ENCODE measurements at places on chromosomes 7 and 10. TPM values are rescaled to one million over a fixed set of nuclear protein-coding genes. Genes with fewer than 3 reads are reported as not detected.

DNA sequence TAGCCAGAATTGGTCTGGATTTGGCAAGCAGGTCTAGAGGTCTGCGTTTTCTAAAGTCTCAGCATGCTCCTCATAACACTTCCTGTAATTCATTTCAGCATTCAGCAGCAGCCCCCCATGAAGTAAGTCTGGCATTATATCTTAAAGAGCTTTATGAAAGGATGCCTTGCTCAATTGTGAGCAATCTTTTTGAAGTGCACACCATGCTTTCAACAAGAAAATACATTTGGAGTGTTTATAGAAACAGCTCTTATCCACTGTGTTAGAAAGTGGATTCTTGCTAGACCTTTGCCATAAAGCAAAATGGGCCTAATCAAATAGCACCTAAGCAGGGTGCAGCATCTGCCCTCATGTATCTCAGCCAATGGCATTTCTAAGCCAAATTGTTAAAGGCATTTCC lies 378.0 kb upstream of the AKR1E2 start:
- H3K4me3 ChIP-seq, result no peak overlapping the region
- no peaks in the 10 kb centered on the region for H3K27me3 ChIP-seq
- H3K36me3 ChIP-seq, result no peaks in the 10 kb centered on the region

DNA sequence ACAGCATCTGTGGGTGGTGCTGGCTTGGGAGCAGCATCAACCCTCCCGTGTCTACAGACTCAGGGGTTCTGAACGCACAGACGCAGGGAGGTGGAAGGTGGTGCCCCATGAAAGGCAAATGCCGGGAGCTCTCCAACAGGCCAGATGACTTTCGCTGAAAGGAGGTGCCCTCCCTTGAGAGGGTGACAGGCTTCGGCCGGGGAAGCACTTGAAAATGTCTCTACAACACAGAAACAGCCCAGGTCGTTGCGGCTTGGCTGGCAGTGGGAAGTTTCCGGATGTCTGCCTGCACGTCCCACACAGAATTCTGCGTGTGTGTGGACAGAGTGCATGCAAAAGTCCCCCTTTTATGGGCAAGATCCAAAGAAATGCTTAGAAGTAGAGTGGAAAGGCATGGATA lies 239.6 kb downstream of the SKAP2 start:
- H3K36me3 ChIP-seq, result no peaks in the 10 kb centered on the region
- no peak overlapping the region for H3K27ac ChIP-seq
- no peak overlapping the region for H3K4me3 ChIP-seq

GRCh38 chr10:70306886-70307520 lies 23.2 kb upstream of the NPFFR1 start:
- no peaks in the 10 kb centered on the region for H3K27me3 ChIP-seq
- no peaks in the 10 kb centered on the region for H3K4me1 ChIP-seq
- H3K36me3 ChIP-seq, result no peaks in the 10 kb centered on the region
- DNase-seq, result no peak
- no peak overlapping the region for H3K27ac ChIP-seq

DNA sequence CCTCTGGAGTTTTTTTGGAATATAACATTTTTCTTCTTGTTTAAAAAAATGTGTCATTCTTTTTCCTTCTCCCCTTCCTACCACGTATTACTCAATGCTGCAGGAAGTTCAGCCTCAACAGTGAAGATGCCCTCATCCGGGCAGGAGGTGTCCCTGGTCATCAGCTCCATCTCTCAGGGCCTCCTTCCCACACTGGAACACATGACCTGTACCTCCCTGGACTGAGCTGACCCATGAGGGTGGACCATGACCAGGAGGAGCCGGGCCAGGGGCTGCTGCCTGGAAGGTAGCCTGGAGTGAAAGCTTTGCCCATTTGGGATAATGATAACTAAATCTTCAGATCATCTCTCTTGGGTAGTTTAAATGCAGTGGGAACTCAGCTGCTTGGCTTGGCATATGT lies 316.5 kb upstream of the ZMIZ1 start:
- peaks cover 10% of the 10 kb centered on the region for H3K4me1 ChIP-seq
- no peak overlapping the region for H3K27ac ChIP-seq
- H3K36me3 ChIP-seq, result no peaks in the 10 kb centered on the region
- DNase-seq, result no peak
- no peak overlapping the region for H3K4me3 ChIP-seq

DNA sequence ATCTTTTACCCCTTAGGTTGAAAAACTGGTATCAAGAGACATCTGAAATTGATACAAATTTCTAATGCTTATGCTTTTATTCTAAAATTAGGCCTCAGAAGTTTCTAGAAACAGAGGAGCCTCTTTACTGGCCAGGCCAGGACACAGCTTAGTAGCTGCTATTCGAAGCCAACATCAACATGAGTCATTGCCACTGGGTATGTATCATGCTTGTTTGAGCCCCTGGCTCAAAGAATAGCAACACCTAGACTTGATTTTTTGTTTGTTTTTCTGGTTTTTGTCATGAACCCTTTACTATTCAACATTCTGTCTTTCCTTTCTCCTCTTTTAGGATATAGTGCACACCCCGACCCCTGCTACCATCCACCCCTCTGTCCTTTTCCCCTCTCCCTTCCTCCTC lies 90.9 kb upstream of the STK17A start:
- DNase-seq, result no peak
- H3K4me1 ChIP-seq, result no peaks in the 10 kb centered on the region
- no peak overlapping the region for H3K4me3 ChIP-seq

DNA sequence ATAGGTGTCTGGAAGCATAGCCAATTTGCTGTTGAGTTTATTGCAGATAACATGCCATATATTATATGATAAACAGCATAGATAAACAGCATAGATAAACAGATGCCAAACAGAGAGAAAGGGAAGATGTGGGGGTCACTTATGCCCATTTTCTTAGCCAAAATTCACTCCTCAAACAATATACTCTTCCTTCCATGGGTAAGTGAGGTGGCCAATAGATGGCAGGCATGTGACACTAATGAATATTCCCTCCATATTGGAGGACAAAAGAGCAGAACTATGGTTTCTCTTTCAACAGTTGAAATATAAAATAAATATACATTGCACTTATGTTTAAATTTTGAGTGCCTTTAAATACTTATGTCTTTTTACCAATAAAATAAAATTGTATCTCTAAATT lies 1212.8 kb downstream of the REEP3 start:
- peak; percentile 9 for DNase-seq
- H3K36me3 ChIP-seq, result no peaks in the 10 kb centered on the region
- H3K27me3 ChIP-seq, result no peaks in the 10 kb centered on the region

GRCh38 chr10:123965973-123966895 lies 74.6 kb upstream of the CPXM2 start:
- H3K27ac ChIP-seq, result no peak overlapping the region
- no peak overlapping the region for H3K4me3 ChIP-seq
- H3K27me3 ChIP-seq, result peaks cover 50% of the 10 kb centered on the region
- H3K36me3 ChIP-seq, result no peaks in the 10 kb centered on the region

The PGAM2 gene
- 9.7 TPM for total RNA-seq

The FGL2 gene
- 45.2 TPM for total RNA-seq

The ACSM6 gene
- total RNA-seq, result not detected
